ENCODE measurements at places on chromosomes 6 and 20.

GRCh38 chr20:47466704-47467459, 34.8 kb upstream of the NCOA3 start:
- no peak for DNase-seq

DNA sequence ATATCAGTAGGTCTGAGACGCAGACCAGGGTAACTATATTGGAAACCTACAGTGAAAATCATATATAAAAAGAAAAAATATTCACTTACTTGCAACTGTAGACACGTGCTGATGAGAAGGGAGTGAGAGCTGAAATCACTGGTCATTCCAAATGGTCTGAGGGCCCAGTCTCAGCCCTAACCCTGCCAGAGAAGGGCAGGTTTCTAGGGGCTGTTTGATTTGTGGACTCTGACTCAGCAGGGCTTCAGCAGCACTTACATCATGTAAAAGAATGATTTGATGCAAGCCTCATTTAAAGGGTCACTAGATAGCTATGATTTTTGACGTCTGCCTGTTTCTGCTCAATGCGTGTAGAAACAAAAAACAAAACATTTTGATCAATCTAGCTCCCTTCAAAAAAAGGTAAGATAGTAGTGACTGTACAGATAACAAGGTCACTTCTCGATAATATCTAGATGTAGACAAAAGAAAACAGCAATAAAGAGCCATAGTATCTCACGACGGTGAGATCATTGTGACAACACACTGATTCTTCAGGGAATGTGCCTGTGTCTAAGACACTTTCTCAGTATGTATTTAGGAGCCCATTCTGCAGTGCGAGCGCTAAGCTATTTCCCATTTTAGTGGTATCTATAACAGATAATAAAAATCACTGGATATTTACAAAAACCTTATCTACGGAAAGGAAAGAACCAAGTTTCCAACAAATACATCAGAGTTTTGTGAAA, 307.2 kb downstream of the HIVEP2 start:
- no peak for DNase-seq

- peak; percentile 57 for DNase-seq
Observed at GRCh38 chr6:21594416-21595281, 1.1 kb downstream of the SOX4 start.

DNA sequence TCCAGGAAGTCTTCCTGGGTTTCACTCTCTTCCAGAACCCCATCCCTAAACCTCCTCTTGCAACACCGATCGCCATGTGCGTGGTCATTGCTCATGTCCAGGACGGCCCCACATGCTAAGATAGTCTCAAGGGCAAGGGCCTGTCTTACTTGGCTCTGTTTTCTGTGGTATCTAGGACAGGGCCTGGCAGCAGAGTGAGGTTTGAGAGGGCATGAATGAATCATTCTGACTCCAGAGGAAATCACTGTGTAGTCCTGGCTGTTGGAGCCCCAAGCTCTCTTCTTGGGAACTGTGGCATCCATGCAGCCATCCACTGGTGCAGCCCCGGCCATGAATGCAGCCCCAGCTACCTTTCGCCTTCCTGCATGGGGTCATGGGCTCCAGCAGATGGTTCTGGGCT, 12.4 kb downstream of the SIRPA start:
- no peak for DNase-seq

DNA sequence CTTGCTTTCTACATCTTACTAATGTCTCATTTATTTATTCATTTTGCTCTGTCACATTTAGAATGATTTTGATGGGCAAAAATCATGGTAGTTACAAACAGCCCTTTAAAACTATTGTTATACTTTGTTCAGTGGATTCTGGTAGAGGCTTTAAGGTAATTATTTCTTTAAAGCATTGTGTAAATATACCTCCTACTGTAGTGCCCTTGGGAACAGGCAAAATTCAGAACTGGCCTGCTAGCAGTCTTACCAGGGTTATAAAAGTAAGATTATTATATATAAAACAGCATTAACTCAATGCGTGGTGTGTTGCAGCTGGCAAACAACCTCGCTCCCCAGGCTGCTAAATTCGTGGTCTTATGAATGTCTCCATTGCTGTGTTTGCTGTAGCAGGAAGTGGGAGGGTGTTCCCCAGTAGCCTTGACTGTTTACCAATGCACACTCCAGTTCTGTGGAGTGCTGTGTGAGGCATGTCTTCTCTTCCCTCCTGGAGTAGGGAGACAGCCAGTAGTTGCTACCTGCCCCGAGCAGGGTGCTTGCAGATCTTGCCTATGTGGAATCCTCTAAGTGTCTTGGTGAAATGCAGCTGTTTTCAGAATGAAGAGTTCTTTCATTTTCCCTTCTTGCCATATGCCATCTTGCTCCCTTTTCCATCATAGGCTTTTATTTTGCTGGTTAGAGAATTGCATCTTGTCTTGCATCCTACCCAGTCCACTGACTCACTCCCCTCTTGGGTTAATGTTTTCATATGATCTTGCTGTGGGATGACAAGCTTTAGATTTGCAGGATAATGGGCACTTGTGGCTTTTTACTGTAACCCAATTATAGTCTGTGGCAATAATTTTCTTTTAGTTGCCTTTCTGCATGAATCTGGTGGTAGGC, 45.3 kb downstream of the IGF2R start:
- DNase-seq, result no peak

GRCh38 chr6:163461696-163462095, 47.2 kb downstream of the QKI start:
- DNase-seq, result no peak

DNA sequence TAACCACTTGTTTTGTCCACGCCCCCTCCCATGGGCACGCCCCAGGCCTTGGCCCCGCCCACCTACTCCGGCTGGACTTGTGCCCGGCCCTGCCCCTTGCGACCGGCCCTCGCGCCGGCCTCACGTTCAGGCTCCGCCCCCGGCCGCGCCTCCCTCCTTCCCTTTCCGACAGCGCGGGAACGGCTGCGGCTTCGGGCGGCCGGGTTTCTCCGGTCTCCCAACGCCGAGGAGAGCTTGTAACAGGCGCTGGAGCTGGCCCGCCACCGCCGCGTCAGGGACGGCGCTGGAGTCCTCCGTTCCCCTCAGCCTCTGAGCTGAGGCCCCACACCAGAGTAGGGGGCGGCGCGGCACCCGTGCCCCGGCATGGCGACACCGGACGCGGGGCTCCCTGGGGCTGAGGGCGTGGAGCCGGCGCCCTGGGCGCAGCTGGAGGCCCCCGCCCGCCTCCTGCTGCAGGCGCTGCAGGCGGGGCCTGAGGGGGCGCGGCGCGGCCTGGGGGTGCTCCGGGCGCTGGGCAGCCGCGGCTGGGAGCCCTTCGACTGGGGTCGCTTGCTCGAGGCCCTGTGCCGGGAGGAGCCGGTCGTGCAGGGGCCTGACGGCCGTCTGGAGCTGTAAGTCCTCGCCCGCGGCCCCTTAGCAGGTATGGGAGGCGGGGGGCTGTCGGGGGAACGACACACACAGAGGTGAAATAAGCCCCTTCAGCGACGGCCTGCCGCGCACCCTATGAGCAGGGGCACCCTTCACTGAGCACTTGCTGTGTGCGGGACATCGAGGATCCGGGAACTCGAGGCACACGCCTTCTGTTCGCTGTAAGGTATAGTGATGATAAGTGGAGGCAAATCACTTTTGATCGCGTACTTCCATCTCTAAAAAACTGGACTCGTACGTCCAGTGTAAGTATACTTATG, at the start of gene FANCE:
TSS of gene FANCE (plus strand) at position 156 of the 908 bp plus-strand sequence. CDS start at position 364, 208 bp downstream.
- DNase-seq, result peak; percentile 79

- no peak for DNase-seq
Observed at GRCh38 chr20:25274891-25275812, 27.3 kb downstream of the PYGB start.

- DNase-seq, result no peak
Observed at GRCh38 chr6:68559070-68559469, 76.0 kb upstream of the ADGRB3 start.

GRCh38 chr6:127690092-127690491, 113.1 kb downstream of the C6orf58 start:
- no peak for DNase-seq

DNA sequence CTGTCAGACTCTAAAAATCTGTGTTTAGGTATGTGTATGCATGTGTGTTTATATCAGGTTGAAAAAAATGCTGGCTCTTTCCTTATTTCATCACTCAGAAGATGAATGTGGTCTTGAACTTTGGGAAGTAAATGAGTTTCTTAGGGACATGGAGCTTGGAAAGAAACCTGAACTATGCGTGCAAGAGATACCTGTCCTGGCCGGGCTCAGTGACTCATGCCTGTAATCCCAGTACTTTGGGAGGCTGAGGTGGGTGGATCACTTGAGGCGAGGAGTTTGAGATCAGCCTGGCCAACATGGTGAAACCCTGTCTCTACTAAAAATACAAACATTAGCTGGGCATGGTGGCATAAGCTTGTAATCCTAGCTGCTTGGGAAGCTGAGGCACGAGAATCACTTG, 4.4 kb upstream of the GLP1R start:
- no peak for DNase-seq

- DNase-seq, result no peak
Observed at GRCh38 chr6:34589140-34589539, 33.0 kb upstream of the SPDEF start.

DNA sequence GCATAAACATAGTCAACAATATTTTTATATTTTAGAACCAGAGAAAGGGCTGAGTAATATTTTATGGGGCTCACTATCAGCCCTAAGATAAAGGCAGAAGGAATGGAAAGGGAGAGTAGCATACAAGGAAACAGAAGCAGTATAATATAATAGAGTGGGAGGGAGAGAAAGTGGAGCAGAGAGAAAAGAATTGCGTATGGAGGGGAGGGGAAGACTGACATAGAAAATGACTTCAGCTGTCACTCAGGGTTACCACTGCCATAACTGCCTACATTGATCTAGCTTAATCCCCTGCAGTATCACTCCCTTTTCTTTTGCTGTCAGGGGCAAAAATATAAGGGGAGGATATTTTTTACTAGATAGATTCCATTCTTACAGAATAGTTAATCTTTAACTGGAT, 1133.5 kb upstream of the MAP3K7 start:
- no peak for DNase-seq

- no peak for DNase-seq
Observed at GRCh38 chr6:12017263-12017662, 5.2 kb downstream of the HIVEP1 start.

DNA sequence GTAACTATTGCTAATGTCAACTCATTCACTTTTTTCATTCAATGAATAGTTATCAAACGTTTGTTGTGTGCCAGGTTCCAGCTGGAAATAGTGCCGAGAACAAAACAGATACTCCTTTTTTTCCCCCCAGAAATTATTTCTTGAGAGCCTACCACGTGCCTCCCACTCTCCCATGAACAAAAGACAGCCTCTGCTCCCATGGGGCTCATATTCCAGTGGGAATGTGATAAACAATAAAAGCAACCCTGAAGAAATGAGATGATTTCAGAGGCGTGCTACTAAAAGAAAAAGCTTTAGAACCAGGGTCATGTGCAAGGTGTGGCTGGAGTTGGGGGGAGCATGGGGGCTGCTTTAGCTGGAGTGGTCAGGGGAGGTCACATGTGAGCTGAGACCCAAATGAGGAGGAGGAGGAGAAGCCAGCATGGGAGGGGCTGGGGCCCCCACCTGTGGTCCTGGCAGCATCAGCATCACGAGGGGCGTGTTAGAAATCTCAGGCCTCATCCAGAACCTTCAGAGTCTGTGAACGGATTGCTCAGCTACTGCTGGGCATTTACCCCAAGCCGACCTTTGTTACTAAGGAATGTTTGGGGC, 157.4 kb downstream of the EYA2 start:
- DNase-seq, result no peak

GRCh38 chr6:142624978-142625715, 319.8 kb downstream of the HIVEP2 start:
- no peak for DNase-seq

DNA sequence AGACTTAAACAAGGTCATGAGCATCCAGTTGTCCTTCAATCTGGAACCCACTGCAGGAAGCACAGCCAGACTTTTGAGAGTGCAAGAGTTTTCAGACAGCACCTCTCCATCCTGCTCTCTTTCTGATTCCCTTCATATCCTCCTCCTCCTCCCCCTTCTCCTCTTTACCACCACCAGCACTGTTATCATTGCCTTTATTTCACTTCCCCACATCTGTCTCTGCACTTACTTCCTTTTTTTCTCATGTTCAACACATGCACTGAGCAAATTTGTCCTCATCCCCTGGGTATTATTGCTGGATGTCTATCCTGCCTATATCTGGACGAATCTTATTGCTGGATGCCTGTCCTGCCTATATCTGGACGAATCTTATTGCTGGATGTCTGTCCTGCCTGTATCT, 554.8 kb downstream of the DHX35 start:
- DNase-seq, result no peak

GRCh38 chr20:54843431-54843830, 368.0 kb downstream of the DOK5 start:
- DNase-seq, result no peak

DNA sequence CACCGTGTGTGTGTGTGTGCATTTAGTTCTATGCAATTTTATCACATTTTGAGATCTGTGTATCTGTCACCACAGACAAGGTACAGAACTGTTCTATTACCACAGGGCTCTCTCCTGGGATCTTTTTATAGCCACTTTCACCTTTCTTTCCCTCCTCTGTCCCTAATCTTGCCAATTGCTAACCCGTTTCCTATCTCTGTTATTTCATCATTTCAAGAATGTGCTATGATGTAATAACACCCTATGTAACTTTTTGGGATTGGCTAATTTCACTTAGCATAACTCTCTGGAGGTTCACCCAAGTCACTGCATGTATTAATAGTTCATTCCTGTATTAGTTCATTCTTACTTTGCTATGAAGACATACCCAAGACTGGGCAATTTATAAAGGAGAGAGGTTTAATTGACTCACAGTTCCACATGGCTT, 657.7 kb downstream of the QKI start:
- DNase-seq, result no peak

DNA sequence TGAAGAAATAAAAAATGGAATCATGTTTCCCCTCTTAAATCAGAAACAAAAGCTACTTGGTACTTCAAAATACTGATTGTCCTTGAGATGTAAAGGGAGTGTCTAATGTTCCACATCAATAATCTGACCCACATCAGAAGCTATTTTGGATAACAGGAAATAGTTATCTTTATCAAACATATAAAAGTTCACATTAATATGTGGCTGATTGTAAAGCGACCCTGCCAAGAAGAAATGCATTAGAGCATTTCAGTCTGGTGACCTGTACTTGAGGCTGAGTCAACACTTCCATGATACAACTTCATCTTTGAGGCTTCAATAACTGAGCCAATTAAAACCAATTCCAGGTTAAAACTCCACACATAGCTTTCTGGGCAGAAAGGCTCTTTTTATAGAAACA, 31.8 kb downstream of the SYNE1 start:
- no peak for DNase-seq

DNA sequence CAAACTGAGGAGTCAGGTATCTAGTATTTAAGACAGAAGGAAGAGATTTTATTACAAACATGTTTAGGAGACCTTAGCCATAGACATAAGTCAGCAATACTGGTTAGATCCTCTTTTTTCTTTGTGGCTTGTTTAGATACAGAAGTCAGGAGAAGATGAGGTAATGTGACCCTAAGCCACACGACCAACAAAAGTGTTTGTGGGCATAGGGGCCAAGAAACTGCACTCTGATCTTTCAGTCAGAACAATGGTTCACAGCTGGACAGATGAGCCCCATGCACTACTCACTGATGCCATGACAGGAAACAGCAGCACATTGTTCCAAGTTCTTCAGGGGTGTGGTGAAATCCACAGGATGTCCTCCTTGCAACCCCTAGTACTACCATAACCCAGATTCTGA, 238.5 kb upstream of the RAB32 start:
- DNase-seq, result no peak

- DNase-seq, result no peak
Observed at GRCh38 chr6:128310451-128310850, 209.9 kb downstream of the PTPRK start.

Data from nucleus accumbens (tissue), 56 donors.